Urinary bladder (tissue), 4 donors: ENCODE measurements at places on chromosomes 5 and 9. TPM values are rescaled to one million over a fixed set of nuclear protein-coding genes. Genes with fewer than 3 reads are reported as not detected.

GRCh38 chr9:32442433-32442832 lies 58.0 kb downstream of the ACO1 start:
- no peak for DNase-seq

DNA sequence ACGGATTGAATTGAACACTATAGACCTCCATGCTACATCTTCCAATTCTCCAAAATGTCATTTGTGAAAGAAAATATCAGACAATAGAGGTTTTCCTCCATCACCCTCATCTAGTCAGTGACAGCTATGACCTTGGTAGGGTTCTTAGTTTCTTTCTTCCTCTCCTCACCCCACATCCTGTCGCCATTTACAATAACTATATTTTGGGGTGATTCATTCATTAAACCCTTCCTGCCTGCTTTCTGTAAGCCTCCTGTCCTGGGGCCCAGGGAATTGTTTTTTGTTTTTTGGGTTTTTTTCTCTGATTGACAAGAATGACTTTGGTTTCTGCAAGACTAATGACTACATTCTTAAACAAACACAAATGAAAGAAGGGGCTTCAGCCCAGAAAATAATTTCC lies 82.6 kb downstream of the PRELID2 start:
- no peak for DNase-seq

DNA sequence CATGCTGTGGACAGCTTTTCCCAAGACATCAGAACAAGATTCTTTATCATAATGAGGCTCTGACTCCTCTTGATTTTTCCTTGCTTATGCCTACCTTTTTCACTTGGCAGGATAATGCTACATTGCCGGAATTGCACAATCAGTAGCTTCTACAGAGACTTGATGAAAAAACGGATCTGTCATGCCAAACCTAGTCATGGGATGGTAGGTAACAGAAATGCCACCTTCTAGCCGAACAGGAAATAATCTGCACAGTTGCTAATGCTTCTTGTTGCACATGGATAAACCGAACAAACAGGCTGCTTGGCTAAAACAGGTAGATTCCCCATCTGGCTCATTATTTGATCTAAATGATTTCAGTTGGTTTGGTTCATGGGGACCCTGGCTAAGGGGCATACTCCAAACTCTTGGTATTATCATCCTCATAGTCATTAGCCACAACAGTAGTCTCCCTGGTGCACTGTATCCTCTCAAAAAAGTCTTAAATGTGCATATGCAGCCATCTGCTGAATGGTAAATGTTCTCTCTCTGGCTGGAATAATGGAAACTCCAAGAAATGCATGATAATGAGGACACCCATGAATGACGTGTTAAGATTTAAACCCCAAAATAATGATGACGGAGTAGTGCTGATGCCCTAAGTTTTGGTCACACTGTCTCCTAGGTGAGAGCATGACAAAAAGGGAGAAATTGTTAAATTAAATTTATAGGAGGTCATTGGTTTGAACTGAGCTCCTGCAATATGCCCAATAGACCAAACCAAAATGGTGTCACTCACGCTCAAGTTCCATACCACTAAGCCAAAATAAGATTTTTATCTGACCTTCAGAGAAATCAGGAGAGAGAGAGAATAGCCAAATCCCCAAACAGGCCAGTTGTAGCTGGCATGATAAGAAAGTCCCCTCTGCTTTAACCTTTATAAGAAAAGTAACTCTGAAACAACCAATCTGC lies 47.0 kb downstream of the RAPGEF1 start:
- DNase-seq = no peak

- no peak for DNase-seq
Measured at GRCh38 chr5:136356747-136357469, 8.4 kb downstream of the TRPC7 start.

DNA sequence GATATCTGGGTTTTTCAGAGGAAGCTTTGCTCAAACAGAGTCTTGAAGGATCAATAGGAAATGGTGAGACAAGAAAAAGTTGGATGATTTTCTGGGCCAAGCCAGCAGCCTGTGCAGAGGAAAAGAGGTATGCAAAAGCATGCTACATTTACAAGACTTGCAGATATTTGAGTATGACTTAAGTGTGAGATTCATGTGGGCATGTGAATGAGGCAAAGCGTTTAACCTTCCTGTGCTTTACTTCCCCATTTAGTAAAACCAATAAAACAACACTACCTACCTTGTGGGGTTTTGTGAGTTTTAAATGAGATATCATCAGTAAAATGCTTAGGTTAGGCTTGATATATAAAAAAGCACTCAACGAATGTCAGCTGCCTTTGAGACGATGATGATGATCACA lies 58.1 kb downstream of the PIP5K1B start:
- DNase-seq = no peak

- DNase-seq = no peak
Measured at GRCh38 chr5:146867996-146868708, 10.4 kb downstream of the PPP2R2B start.

- DNase-seq = no peak
Measured at GRCh38 chr5:1155191-1156032, 43.5 kb upstream of the SLC12A7 start.

DNA sequence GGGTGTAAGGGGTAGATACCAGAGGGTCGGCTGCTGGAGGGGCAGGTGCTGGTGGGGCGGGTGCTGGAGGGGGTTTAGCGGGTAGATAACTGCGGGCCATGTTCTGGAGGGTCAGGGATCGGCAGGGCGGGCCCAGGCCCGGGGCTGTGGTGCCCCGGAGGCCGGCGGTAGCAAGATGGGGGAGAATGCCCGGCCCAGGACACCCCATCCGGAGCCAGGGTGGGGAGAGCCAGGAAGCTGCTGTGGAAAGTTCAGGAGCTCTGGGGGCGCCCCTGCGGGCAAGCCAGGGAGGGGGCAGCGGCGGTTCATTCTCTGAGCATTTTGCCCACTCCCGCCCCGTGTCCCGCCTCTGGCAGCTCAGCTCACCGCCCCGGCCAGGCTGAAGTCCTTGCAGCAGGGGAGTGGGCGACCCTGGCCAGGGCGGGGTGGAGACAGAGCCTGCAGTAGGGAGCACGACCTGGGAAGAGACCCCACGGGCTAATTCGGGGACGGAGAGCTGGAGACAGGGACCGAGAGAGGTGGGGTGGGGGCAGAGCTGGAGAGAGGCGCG lies 538 bp downstream of the PRRT1B start:
- DNase-seq = no peak

The SPAAR gene
- polyA plus RNA-seq = 1.4 TPM

The NR6A1 gene
- 0.29 TPM for polyA plus RNA-seq

The RMRP gene
- polyA plus RNA-seq = not detected
